Stimulated activated CD4-positive, alpha-beta T cell treated with anti-CD3 and anti-CD28 coated beads, Interleukin-1b, Interleukin-23, amount 100 ng/mL, for 24 hours (primary cell): ENCODE measurements at places on chromosomes 11 and 22.

- DNase-seq: no peak
These were observed 3.7 kb downstream of the SLC39A13 start for GRCh38 chr11:47411884-47412746.

- no peak for DNase-seq
These were observed 527 bp downstream of the CARD10 start for GRCh38 chr22:37518509-37519267.

GRCh38 chr22:38126928-38127668 is 16.6 kb upstream of the BAIAP2L2 start:
- DNase-seq: no peak

GRCh38 chr11:80798174-80798573 is 1357.3 kb upstream of the TENM4 start:
- DNase-seq: no peak

GRCh38 chr11:72349616-72350218 is 84.6 kb downstream of the CLPB start:
- DNase-seq: no peak

DNA sequence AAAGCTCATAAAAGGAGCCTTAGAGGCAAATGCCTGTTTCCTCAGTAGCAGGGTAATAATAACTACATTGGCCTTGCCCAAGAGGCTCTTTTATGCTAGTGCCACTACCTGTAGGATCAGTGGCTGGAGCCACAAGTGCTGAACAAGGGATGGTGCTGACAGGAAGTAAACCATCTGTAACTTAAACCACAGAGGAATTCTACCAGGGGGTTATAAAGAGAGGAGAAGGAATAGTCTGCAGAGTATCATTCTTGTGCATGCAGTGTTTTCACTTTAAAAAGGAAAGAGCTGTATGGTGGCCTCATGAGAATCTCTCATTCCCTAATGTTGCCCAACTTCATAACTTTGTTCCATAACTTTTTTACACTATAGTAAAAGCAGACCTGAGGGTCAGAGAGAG is 168.1 kb downstream of the DBX1 start:
- no peak for DNase-seq

- no peak for DNase-seq
These were observed 27.8 kb downstream of the MYH9 start for GRCh38 chr22:36360011-36360410.

- peak; percentile 51 for DNase-seq
These were observed 45.9 kb downstream of the ZNF143 start for GRCh38 chr11:9506489-9507276.

DNA sequence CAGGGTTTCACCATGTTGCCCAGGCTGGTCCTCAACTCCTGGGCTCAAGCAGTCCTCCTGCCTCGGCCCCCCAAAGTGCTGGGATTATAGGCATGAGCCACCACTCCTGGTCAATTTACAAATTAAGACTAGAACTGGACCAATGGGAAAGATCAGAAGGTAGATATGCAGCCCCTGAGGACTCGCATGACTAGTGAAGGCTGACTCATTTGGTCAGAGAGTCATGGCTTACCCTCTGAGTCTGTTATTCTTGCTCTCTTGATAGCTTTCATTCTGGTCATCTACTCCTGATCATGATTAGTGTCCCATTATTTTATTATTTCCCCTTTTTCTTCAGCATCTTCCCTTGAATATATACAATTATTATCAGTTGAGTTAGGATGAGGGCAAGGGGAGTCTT is 2.7 kb upstream of the LDHAL6A start:
- DNase-seq: no peak

- peak; percentile 94 for DNase-seq
These were observed at the start of the genes NUDT22 and TRPT1 for GRCh38 chr11:64225608-64226506. Gene NUDT22 (plus strand): TSS chr11:64226274. CDS start chr11:64226653, 379 bp downstream. Gene TRPT1 (minus strand): TSS chr11:64226186. CDS start chr11:64225860, 326 bp downstream.

DNA sequence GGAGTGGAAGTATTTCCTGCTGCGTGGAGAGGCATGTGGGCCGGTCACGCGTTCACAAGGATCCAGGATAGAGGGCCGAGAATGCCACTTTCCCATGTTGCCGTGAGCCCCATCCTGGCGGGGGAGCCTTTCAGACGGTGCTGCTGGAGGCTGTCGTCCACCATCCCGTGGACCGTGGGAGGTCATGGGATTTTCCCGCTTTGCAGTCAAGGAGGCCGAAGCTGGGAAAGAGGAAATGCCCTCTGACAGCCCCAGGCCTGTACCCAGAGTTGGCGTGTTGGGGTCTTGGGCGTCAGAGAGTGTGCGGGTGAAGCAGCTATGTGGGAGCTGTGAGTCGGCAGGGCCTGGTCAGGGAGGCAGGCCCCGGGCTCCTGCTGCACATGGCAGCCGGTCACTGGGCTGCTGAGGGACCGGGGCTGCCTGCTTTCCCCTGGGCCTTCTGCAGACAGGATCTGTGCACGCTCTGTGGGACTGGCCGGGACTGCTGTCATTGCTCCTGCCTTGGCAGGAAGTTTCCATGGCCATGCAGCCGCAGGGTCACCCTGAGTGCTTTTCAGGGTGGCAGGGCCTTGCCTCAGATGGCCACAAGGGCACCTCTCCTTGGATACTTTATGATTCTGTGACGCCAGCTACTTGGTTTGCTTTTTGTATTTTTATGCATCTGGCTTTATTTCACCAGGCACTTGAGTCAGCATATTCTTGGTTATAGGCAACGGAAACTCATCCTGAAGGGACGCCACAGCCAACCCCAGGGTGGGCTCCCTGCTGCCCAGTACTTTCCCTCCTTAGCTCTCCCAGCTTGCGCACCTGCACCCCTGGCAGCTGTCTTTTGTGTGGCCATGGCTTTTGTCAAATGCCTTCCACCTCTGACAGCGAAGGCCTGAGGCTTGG is 52.4 kb downstream of the AP2A2 start:
- no peak for DNase-seq

DNA sequence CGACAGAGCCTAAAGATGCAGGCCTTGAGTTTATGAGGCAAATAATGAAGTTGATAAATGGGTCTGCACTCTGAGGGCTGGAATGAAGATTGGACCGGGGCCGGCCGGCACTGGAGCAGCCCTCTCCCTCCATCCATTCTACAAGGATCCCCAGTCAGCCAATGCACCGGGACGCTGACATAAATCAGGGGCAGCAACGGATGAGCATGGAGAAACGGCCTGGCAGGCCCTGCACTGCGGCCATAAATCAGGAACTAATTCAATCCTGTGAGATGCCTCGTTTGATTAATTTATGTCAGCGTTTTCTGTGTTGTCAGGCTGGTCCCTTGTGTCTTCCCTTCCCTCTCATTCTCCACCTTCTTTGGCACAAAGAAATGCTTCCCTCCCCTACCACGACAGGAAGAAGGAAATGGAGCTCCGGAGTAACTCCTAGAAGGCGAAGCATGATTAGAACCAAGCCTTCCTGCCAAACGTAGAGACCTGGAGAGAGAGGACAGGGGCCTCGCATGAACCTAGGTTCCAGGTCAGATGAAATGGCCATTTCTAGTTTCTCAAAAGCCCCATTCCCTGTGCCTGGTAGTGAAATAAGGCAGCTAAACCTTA is 358.4 kb downstream of the OPCML start:
- no peak for DNase-seq

GRCh38 chr11:44493383-44493782 is 72.1 kb upstream of the CD82 start:
- no peak for DNase-seq

DNA sequence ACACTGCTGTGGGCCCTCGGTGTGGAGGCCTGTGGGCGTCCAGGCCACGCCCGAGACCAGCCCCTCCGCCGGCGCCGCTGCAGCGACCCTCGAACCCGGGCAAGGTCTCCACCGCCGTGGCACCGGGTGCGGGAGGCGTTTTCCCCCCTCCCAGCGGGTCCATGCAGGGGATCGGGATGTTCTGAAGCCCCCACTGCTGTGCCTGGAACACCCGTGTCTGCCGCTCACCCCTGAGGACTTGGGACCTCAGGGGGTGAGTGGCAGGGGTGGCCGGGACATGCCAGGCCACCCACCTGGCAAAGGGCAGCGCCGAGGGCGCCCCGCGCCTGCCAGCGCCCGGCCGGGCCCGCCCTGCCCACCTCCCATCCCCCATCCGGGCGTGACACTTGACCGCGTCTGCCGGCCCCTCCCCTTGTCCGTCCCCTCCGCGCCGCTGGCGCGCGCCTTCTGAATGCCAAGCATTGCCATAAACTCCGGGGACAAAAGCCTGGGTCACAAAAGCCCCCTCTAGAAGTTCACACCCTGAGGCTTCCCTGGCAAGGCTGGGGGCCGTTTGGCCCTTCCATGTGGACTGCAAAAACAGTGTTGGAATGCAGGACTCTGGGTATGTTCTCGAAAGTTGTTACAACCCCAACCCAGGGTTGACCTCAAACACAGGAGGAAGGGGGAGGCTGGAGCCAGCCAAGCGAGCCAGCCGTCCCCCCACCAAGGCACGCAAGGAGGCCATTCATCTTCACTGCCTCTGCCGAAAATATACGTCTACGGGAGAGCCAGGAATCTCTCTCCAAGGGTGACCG is 819 bp upstream of the KCNQ1OT1 start:
- no peak for DNase-seq

GRCh38 chr11:26150031-26150430 is 181.9 kb upstream of the ANO3 start:
- DNase-seq: no peak

DNA sequence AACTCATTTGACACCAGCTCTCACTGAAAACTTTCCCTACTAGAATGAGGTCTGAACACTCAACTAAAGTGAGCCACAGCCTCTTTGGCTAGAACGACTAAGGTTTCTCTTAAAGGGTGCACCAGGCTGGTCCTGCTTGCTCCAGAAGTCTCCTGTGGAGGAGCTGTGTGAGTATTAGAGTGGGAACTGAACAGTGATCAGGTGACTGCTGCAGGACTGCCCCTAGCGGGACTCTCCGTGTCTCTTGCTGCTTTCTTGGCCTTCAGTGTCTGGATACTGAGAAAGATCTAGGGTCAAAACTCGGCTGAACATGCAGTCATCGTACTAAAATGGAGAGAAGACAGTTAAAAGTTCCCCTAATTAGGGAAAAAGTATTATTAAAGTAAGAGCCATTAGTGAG is 34.6 kb downstream of the FAM118A start:
- DNase-seq: no peak

DNA sequence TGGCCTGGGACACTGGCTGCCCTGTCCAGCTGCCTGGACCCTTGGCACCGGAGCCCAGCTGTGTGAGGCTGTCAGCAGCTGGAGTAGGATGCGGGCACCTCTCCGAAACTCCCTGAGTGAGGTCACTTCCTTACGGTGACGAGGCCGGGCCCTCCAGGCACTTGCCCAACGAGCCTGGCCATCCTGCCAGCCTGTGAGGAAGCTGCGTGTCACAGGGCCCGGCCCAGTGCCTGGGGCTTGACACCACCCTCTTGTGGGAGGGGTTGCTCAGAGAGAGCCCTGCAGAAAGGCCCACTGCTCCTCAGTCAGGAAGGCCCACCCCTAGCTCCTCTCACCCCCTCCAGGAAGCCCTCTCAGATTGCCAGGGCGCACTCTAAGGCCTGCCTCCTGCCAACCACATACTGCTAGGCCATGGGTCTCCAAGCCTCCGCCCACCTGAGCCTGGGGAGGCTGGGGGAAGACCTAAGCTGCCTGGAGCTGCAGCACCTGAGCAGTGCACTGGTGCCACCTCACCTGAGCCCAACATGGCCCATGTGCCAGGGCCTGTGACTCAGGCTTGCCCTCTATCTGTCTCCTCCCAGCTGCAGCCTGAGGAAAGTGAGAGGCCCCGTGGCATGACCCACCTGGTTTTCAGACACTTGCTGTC is 4.3 kb upstream of the PHLDA2 start:
- no peak for DNase-seq

DNA sequence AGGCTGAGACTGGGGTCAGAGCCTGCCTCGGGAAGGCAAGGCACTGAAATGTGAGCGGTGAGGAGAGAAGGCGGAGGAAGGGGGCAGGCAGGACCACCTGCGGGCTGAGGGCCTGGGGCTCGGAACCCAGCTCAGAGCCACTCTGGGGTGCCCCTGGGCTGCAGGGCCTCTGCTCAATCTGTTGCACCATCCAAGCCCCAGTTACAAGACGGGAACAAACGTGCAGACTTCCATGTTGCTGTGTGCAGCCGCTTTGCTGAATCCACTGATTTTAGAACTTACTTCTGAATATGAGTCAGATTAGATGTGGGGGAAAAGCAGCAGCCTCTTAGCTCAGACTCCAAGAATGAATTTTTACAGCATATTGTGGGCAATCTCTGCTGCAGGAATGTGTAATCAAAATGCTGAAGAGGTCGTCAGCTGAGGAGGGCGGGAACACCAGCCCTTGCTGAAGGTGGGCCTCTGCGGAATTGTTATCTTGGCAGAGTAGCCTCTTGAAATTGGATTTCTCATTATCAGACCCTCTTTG is 21.6 kb downstream of the PARVG start:
- no peak for DNase-seq

DNA sequence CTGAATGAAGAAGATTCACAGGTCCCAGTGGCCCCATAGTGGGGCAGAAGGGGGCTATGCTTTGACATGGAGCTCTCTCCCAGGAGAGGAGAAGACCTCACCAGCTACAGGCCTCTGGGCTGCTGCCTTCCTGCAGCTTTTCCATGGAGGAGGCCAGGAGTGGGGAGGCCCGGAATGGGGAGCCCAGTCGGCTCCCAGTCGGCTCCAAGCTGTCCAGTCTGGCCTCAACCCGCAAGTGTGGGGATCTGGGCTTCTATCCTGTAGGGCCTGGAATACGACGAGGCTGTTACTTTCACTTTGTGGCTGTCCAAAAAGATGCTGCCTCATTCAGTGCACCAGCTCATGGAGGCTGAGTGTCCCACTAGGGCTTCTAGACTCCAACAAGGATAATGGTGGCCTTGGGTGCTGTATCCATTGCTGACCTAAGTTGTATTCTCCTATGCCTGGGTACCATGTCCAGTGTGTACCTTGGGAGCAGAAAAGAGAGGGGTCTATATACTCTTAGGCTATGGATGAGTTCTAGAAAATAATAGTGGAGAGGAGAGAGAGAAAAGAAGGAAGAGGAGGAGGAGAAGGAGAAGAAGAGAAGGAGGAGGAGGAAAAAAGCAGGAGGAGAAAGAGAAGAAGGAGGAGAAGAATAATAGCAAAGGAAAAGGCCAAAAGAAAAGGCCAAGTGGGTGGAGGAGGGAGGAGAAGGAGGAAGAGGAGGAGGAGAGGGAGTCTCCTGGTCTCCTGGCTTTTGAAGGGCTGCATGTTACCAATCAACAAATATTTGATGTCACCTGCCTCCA is 1.1 kb downstream of the MYO18B start:
- no peak for DNase-seq

DNA sequence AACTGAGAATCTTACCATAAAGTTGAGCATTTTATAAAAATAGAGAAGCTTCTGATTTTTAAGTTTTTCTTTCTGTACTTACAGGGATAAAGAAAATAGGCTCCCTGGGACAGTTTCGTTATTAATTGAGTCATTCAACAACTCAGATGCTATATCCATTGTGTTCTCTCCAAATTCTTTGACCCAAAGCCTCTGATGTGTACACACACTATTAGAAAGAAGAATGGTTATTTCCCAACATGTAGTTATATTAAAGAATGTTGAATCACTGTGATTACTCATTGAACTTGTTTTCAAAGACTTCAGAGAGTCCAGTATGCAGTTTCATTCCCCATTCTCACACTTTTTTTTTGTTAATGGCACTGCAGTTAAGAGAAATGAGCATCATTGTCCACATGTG is 734.3 kb upstream of the ARHGAP42 start:
- DNase-seq: no peak

DNA sequence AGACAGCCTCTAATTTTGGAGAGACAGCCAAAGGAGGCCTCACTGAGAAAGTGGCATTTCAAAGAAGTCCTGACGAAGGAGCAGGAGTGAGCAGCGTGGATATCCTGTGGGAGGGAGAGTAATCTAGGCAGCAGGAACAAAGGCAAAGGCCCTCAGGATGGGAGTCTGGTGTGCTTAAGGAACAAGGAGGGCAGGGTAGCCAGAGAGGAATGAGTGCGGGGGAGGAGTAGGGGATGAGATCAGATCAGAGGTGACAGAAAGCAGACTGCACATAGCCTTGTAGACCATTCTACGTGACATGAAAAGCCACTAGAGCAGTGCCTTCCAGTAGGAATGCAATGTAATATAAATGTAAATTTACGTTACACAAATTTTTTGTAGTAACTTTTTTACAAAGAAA is 5.6 kb downstream of the SLC36A4 start:
- no peak for DNase-seq
